ENCODE measurements at places on chromosomes 11 and 22.
A peak's percentile ranks its signal among the peaks of the same experiment; 100 is the strongest.

DNA sequence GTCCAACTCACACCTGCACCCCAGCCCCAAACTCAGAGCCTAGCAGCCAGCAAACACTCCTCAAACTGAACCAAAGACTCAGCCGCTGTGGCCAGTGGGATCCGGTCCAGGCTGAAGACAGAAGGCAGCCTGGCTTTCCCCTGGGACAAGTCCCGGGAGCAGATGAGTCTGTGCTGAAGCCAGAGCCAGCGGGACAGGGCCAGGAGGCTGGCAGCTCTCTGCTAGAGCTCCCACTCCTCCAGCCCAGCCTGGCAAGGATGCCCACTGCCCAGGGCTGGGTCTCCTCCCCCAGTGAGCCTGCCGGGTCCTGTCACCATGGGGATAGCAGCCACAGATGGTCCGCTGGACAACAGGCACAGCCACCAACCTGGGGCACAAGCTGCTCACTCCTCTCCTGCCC lies 42.9 kb upstream of the PRR5 start:
- DNase-seq = no peak

DNA sequence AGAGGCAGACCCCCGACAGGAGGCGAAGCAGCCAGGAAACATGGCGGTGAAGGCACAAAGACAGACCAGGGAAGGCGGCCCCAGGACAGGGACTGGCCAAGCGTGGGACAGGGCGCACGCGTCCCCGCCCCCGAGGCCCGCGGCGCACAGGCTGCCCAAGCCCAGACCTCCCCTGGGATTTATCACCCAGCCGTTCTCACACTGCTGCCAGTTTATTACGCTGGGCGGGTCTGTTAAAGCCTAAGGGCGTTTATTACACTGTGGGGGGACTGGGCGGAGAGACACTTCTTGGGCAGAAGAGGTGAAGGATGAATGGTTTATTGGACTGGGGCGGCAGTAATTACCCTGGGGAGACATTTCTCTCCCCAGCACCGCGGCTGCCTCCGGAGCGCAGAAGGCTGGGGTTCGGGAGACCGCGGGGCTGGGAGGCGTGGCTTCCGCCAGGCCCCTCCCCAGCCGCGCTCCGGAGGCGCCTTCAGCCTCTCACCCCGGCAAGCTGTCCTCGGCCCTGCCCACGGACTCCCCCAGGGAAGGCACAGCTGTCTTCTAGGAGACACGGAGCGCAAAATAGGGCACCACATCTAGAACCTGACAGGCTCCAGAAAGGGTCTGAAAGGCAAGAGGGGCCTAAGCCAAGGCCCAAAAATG lies 47.1 kb downstream of the SLC22A12 start:
- no peak for DNase-seq

- no peak for DNase-seq
Measured at GRCh38 chr22:37953062-37953436, 352 bp downstream of the C22orf23 start.

DNA sequence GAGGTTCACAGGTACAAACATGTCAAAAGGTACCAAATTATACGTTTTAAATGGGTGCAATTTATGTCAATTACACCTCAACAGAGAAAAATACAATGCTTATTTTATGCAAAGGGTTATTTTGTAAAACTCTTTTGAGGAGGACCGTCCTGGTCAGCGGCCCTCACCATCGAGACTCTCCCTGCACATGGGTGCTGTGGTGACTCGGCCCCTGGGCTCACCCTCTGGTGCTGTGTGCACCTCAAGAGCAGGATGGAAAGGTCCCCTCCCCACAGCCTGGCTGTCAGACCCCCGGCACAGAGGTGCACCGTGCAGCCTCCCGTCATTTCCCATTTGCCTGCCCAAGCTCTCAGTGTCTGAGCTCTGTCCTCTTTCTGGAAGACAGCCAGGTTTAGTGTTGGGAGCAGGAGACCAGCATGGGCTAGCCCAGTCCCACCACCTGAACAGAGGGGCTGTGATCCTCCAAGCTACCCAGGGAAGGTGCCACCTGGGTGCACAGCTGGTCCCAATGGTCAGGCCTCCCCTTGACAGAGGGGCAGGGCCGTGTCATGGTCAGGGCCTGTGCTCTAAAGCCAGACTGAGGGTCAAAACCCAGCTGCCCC lies 41.8 kb upstream of the PRODH start:
- DNase-seq = no peak

- DNase-seq = no peak
Measured at GRCh38 chr11:44610186-44610955, 44.9 kb downstream of the CD82 start.

DNA sequence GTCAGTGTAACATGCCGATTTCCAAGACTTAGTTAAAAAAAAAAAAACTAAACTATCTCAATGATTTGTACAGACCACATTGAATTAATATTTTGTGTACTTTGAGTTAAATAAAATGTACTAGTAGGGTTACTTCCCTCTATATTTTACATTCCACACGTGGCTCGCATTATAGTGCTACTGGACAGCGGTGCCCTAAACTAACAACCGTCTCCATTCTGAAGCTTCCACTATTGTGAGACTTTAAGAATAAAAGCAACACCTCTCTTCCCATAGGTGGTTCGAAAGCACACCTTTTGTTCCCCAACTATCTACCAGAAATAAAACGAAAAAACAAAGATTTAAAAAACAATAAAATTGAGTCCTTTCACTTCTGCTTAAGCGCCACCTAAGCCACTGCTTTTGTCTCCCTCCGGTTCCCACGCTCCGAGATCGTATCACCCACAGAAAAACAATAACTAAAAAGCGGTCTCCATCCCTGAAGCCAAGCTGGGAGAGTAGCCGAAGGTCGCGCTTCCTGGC lies 380 bp upstream of the TTC17 start:
- DNase-seq = no peak

DNA sequence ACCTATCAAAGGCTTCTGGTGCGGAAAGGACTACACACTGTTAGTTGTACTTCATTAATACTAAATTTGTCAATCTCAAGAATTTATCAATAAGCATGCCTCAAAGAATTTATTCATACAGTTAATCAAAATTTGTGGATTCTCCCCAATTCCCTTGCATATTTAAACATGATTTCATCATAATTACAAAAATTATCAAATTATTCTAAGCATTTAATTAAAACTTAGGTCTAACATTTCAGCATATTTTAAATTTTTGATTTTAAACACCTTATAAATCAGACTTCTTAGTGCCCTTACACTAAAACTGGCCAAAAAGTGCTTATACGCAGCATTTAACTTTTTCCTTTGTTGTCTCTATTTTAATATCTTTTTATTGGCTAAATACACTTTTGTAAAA lies 13.8 kb upstream of the SERPIND1 start:
- DNase-seq = no peak

- no peak for DNase-seq
Measured at GRCh38 chr11:122755941-122756340, 82.4 kb upstream of the CRTAM start.

GRCh38 chr11:67314218-67314617 lies 10.9 kb downstream of the SSH3 start:
- DNase-seq = no peak

DNA sequence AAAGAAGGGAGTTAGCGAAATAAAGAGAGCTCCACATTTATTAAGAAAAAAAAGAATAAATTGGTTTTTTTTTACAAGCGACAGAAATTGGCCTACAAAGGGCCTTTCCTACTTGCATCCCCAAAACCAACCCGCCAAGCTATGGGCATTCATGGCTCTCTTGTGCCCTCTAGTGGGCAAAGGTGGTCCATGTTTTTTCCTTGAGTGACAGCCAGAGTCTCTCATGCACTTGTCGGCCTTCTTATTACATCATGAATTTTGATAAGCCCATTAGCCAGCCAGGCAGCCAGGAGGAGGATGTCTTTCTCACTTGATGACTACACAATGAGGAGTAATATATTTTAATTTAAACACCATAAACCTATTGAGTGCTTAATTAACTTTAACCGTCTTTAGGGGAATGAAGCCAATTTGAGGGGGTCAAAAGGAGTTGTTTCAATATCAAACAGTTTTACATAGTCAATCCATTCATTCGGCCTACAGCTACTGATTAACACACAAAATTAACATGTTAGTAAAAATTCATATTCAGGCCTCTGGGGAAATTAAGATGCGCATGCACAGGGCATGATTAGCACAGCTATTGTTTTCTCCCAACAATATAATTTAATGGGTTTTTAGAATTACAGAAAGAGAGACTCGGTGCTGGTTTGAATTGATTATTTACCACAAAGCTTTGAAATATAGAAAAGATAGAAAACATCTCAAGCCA lies 85.5 kb downstream of the RCN1 start:
- peak; percentile 56 for DNase-seq

DNA sequence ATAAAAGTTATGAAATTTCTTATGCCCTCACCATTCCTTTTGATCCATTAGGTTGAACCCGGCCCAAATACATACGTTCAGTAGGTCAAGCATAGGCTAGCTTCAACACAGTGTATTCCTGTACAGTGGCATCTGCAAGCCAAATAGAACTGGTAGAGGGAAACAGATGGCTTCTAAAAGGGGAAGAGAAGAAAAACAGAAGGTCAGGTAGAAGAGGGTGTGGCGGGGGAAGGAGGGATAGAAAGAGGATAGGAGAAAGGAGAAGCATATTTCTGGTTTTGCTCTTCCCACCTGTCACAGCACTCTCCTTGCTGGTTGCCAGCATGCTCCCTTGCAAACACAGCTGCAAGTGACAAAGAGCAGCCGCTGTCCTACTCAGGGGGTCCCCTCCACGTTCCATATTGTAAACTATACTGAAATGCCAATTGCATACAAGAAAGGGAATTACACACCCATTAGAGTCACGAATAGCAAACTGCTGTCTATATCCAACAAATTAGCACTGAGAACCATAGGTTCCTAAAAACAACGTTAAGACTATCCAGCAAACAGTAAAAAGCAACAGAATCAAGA lies 71.8 kb downstream of the PHF21A start:
- DNase-seq = no peak

DNA sequence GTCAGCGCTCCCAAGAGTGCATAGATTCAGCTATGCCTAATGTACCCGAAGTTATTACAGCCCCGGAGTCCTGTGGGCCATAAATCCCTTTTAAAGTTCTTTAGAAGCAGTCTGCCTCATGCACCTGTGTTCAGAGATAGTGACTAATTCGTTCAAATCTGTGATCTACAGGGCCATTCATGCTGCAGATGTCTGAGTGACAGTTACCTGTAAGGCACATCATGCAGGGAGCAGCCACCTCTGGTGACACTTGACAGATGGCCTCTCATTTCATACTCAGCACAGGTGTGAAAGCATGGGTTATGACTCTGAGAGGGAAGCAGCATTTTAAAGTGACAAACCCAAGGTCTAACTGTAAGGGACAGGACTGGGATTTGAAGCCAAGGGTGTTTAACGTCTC lies 2.4 kb upstream of the E2F8 start:
- DNase-seq = no peak

GRCh38 chr11:128451652-128452470 lies 135.5 kb downstream of the ETS1 start:
- DNase-seq = no peak

GRCh38 chr11:24585192-24585591 lies 88.3 kb downstream of the LUZP2 start:
- no peak for DNase-seq

GRCh38 chr22:24752088-24752623 lies 22.4 kb downstream of the PIWIL3 start:
- no peak for DNase-seq

- DNase-seq = no peak
Measured at GRCh38 chr11:122734848-122735496, 79.5 kb downstream of the UBASH3B start.

GRCh38 chr11:19368726-19369375 lies 128.1 kb upstream of the E2F8 start:
- no peak for DNase-seq

- no peak for DNase-seq
Measured at GRCh38 chr11:134696455-134696854, 284.4 kb upstream of the B3GAT1 start.

- DNase-seq = no peak
Measured at GRCh38 chr22:30883586-30884145, 84.9 kb downstream of the MORC2 start.

GRCh38 chr11:113831314-113831713 lies 44.1 kb downstream of the USP28 start:
- DNase-seq = no peak

DNA sequence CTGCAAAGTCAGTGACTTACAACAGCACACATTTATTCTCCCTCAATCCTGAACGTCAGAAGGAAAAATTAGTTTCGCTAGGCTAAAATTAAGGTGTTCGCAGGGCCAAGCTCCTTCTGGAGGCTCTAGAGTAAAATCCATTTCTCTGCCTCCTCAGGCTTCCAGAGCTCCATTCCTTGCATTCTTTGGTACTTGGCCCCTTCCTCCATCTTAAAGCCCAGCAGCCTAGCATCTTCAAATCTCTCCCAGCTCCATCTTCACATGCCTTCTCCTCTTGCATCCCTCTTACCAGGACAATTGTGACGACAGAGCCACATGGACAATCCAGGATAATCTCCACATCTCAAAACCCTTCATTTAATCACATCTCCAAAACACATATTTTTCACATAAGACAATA lies 165.0 kb downstream of the GRIA4 start:
- no peak for DNase-seq

DNA sequence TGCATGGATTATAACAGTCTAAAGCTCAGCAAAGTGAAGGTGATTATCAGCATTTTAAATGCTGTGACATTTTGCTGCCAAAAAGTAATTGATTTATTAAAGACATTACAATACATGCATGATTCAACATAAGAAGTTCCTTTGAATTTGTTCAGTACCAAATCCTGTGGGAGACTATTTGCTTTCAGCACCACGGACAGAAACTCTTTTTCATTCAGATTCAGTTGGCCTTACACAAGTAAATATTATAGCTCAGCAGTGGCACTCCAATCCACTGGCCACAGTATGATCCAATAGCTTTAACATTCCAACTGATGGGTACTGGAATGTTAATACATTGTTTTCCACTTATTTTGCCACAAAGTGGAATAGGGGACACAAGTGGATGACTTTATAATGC lies 806.7 kb downstream of the NTM start:
- DNase-seq = no peak

DNA sequence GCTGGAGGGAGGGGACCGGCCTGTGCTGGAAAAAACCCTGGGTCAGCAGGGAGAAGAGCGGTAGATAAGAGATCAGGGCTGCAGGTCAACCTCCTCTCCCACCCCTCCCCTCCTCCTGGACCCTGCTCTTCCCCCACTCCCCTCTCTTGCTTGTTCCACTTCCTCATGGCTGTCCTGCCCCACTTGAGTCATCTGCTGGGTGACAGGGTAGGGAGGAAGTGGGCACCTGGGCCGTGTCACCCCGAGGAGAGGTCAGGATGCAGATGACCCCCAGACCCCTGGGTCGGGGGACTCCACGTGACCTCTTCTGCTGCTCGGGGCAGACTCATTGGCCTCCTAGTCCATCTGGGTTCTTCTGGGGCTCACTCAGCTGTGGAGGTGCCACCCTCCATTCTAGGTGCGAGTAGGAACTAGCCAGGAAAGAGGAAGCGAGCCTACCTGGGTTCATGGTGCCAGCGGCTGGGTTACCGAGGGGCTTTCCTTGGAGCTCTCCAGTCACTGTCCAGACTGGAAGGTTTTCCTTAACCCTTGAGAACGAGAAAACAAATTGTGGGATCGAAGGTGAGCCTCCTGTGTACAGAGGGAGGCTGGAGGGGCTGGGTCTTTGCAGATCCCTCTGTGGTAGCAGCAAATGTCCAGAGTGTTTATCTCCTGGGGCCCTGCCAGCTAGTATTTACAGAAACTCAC lies 6.5 kb downstream of the APOL2 start:
- DNase-seq = no peak

- no peak for DNase-seq
Measured at GRCh38 chr11:69333879-69334278, 39.9 kb downstream of the MYEOV start.

GRCh38 chr11:61918938-61919704 lies 1.8 kb upstream of the RAB3IL1 start:
- no peak for DNase-seq

All from CMK (cell line).